ENCODE measurements at places on chromosomes 2 and 18. TPM values are rescaled to one million over a fixed set of nuclear protein-coding genes. Genes with fewer than 3 reads are reported as not detected.
A peak's percentile ranks its signal among the peaks of the same experiment; 100 is the strongest.

DNA sequence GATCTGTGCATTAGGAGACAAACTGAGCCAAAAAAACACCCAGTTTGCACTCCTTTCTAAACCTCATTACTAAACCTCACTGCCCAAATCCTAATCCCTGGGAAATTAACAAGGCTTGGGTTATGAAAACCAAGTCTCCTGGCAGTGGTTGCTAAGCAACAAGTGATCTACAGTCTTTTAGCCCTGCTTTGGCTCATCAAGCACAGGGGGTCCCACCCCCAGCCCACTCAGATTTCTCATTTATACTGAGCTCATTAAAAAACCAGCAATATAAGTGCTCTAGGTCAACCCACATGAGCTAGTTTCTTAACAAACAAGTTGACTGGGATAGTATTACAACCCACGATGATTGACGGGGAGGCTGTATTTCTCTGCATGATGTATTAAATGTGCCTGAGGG lies 18.4 kb downstream of the DNER start:
- H3K27me3 ChIP-seq, result no peaks in the 10 kb centered on the region
- H3K36me3 ChIP-seq, result no peaks in the 10 kb centered on the region
- H3K4me1 ChIP-seq, result no peaks in the 10 kb centered on the region
- no peak overlapping the region for H3K27ac ChIP-seq
- H3K4me3 ChIP-seq, result no peak overlapping the region

GRCh38 chr2:121505005-121505404 lies 25.7 kb upstream of the RNU4ATAC start:
- H3K36me3 ChIP-seq, result peaks cover 7% of the 10 kb centered on the region
- no peaks in the 10 kb centered on the region for H3K4me1 ChIP-seq
- no peak overlapping the region for H3K27ac ChIP-seq
- H3K4me3 ChIP-seq, result no peak overlapping the region

- no peak overlapping the region for H3K27ac ChIP-seq
- no peaks in the 10 kb centered on the region for H3K4me1 ChIP-seq
- H3K4me3 ChIP-seq, result no peak overlapping the region
- H3K27me3 ChIP-seq, result no peaks in the 10 kb centered on the region
These were observed 37.2 kb downstream of the NLRC4 start for GRCh38 chr2:32227492-32227891.

GRCh38 chr2:133296401-133296800 lies 271.9 kb downstream of the NCKAP5 start:
- H3K27ac ChIP-seq, result no peak overlapping the region
- H3K36me3 ChIP-seq, result no peaks in the 10 kb centered on the region

GRCh38 chr2:70768590-70769085 lies 638 bp upstream of the ADD2 start:
- H3K27ac ChIP-seq, result no peak overlapping the region
- H3K27me3 ChIP-seq, result peaks cover 19% of the 10 kb centered on the region
- peaks cover 8% of the 10 kb centered on the region for H3K4me1 ChIP-seq
- no peak overlapping the region for H3K4me3 ChIP-seq

DNA sequence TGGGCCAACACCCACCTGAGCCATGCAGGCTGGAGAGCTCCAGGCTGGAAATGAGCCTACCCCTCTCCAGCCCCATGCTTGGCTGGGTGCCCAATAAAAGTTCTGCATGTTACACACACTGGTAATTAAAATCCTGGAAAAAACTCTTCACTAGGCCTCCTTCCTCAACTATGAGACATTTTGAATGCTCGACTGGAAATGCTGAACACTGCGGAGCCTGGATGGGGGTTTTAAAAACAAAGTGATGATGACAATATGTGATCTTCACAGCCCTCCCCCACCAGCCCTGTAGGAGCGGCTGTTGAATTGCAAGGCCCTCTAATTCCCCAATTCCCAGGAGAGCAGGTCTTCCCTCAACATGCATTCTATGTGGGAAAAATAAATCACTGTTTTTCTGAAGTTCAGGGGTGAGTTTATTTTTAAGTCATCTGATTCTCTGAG lies 179.2 kb downstream of the TTC32 start:
- H3K4me1 ChIP-seq, result peaks cover 6% of the 10 kb centered on the region
- H3K27me3 ChIP-seq, result no peaks in the 10 kb centered on the region
- no peak overlapping the region for H3K4me3 ChIP-seq
- H3K36me3 ChIP-seq, result no peaks in the 10 kb centered on the region
- H3K27ac ChIP-seq, result no peak overlapping the region
- DNase-seq, result peak; percentile 42

DNA sequence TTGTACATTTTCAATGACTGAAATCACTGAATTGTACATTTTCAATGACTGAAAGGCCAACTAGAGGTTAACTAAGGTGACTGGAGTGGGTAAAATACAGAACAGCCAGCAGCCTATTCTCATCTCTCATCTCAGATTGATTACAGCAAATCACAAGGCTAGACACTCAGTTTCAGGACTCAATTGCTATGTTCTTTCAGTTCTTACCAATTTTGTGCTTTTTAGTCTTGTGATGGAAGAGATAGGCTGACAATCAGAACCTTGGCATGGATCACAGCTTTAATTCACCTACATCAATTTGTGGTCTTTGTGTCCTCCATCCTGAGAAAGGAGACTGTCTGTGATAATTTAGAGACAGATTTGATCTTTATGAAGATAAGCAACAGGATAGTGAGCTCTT lies 124.7 kb downstream of the GULP1 start:
- no peaks in the 10 kb centered on the region for H3K4me1 ChIP-seq
- no peaks in the 10 kb centered on the region for H3K27me3 ChIP-seq
- no peak overlapping the region for H3K4me3 ChIP-seq
- peaks cover 3% of the 10 kb centered on the region for H3K36me3 ChIP-seq

DNA sequence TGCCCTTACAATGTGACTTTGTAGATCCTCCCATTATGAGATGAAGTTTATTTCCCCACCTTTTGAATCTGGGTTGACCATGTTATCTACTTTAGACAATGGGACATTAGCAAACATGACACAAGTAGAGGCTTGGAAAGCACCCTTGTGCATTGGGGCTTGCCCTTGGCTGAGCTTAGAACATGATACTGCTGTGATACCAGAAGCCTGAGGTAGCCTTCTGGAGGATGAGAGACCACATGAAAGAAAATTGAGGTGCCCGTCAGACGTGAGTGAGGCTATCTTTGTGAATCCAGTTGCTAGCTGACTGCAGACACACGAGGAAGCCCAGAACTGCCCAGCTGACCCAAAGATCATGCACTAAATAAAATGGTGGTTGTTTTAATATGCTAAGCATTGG lies 341.2 kb downstream of the CYP26B1 start:
- peaks cover 46% of the 10 kb centered on the region for H3K4me1 ChIP-seq
- no peaks in the 10 kb centered on the region for H3K36me3 ChIP-seq
- no peak overlapping the region for H3K4me3 ChIP-seq
- no peaks in the 10 kb centered on the region for H3K27me3 ChIP-seq
- no peak overlapping the region for H3K27ac ChIP-seq

DNA sequence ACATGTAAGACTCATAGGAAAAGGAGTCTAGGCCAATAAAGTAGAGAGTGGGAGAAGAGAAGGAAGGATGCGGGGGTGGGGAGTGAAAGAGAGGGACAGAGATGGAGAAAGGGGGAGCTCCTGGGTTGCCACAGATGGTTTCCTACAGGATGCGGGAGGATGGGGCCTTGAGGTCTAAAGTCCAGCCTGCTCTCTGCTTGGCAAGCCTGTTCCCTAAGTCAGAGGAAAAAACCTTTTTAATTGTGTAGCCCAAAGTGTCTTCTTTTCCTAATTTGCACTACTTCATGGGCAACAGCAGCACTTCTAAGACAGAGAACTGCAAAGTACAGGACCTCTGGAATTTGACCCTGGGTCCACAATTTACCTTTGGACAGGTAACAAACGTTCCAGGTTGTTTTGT lies 1.4 kb upstream of the FAM110C start:
- H3K36me3 ChIP-seq, result no peaks in the 10 kb centered on the region
- no peaks in the 10 kb centered on the region for H3K4me1 ChIP-seq
- H3K27ac ChIP-seq, result no peak overlapping the region
- H3K27me3 ChIP-seq, result no peaks in the 10 kb centered on the region
- H3K4me3 ChIP-seq, result no peak overlapping the region

DNA sequence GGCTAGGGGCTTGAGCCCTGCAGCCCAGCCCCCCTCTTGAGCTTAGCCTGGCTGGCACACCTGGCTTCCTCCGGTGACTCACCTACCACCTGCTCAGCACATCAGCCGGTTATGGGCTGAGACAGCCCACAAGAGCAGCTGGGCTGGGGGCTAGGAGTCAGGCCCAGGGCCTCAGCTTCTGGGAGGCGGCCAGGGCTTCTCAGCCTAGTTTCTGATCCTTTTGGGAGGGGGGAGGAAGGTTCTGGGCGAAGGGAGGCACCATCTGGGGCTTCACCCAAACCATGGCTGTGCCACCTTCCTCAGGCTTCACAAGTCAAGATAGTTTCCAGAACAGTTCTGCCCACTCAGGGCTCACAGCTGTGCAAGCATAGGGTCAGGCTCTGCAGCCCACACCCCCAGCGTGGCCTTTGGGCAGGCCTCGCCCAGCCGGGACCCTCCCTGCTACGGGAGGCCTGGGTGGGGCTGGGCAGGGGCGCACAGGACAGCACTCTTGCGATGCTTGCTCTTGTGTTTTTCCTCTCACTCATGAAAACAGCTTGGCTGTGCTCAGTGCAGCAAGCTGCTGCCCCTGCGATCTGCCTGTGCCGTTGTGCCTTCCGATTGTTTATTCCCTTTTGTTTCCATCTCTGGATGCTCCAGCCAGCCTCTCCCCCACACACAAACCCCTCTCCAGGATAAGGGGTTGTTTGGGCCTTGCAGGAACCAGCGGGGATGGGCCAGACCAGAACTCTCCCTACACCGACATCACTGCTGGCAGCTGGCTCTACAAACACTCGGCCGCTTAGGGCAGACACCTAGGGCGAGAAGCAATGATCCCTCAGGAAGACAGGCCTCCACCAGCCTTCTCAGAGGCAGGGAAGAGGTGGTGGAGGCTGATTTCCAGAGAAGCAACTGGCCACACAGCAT lies 26.1 kb upstream of the SEMA4C start:
- H3K27me3 ChIP-seq, result no peaks in the 10 kb centered on the region
- DNase-seq, result no peak
- H3K4me1 ChIP-seq, result peaks cover 29% of the 10 kb centered on the region
- H3K27ac ChIP-seq, result peak overlapping the region; percentile 26

GGCX gene
- total RNA-seq, result 41.5 TPM

TRABD2A gene
- total RNA-seq, result 1.9 TPM

LOXL3 gene
- total RNA-seq, result 5.9 TPM

NEB gene
- 2.1 TPM for total RNA-seq

TLX2 gene
- not detected for total RNA-seq

SFT2D3 gene
- 11.0 TPM for total RNA-seq

Measured in lung (tissue), 17 donors.